ENCODE measurements at places on chromosomes 7 and 10.
A peak's percentile ranks its signal among the peaks of the same experiment; 100 is the strongest.

DNA sequence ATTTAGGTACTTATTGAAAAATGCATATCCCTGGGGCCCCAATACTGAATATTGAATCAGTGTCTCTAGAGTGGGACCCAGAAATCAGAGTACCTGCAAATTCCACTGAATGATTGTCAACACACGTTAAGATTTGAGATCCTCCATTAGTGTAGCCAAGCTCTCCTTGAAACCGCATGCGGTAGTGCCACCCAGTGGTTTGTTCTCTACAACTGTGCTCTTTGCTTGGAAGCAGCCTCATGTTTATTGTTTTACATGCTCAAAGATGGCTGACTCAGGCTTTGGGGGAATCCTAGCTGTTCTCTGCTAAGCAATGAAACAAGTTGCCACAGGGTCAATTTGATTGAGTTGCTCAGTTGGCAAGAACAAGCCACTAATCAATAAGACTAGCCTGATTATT is 340.2 kb upstream of the CELF2 start:
- DNase-seq: peak; percentile 28

DNA sequence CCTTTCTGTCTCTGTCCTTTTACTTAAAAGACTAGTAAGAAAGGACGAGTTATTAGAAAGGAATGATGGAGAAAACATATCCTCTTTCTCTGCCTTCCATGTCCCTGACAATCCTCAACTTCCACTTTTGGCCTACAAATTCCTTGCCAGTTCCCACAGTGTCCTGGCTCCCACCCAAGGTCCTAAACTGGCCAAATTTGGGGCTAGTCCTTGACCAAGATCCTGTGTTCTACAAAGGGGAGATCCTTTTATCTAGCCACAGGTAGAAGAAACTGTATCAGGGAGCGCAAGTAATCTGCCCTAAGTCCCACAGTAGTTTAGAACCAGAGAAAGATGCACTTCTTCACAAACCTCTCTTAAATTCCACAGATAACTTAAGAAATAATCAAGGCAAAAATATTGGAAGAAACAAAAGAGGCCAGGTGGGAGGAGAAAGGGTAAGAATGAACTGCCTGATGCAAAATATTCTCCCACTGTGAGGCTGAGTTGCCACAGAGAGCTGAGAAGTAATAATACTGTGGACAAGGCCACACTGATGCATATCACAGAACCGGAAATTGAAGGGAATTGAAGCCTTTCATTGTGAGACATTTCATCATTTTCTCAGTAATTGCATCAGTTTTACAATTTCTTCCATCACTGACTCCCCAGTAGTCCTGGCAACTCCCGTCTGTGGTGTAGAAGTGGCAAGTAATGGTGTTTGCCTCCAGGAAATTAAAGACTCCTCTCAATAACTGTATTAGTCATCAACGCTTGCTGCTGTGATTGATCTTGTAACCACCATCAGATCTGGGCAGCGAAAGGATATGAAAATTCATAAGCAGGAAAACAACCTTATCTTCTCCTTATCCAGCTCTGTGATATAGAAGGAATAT is 47.2 kb downstream of the DNAJC12 start:
- no peak for DNase-seq

GRCh38 chr10:76649723-76650127 is 987.9 kb downstream of the KCNMA1 start:
- no peak for DNase-seq

GRCh38 chr7:28926871-28927597 is 31.1 kb downstream of the TRIL start:
- peak; percentile 88 for DNase-seq

- no peak for DNase-seq
Observed at GRCh38 chr7:46224363-46224762, 303.3 kb upstream of the IGFBP3 start.

- DNase-seq: no peak
Observed at GRCh38 chr10:100043344-100043743, 33.6 kb upstream of the DNMBP start.

All from SK-N-DZ (cell line).